Stimulated activated CD4-positive, alpha-beta T cell treated with anti-CD3 and anti-CD28 coated beads, Interleukin-15, amount 100 ng/mL, for 1 hour (primary cell): ENCODE measurements at places on chromosomes 7 and 10.

DNA sequence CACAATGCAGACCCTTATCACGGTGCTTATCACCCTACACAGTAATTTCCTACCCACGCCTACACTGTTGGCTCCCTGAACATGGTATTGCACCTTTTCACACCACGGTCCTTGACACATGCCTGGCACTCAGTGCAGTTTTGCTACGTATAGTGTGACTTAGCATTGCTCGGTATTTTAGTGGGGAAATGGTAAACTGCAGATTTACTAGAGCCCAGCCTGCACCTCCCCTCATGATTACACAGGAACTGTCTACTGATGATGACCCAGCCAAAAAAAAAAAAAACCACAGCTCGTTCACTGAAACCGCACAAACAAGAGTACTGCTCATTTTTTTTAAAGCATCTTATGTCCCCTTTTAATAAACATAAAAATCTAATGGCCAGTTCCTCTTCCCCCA is 124.2 kb upstream of the ZNF746 start:
- no peak for DNase-seq

DNA sequence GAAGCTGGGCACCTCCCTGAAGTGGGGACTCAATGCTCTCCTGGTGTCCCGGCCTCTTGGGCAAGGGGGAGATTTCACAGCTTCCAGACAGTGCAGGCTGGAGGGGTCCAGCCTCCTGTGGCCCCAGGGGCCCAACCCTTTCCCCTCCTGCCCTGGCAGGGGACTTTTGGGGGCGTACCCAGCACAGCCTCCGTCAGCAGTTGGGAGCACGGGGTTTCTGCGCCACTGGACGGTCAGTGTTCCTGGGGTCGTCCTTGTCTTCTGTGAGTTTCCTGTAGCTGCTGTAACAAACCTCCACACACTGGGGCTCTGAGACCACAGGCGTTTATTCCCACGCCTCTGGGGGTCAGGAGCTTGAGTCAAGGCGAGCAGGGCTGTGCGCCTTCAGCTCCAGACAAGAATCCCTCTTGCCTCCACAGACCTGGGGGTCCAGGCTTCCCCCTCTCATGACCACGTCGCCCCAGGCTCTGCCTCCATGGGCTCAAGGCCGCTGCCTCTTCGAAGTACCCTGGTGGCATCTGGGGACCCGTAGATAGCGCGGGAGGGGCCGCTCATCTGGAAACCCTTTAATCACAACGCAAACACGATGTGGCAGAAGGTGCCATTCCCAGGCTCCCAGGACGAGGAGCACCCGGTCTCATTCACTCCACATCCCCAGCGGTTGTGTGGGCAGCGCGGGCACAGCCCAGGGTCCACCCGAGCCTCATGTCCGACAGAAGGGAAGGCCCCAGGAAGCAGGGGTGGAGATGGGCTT is 14.0 kb downstream of the PWWP2B start:
- no peak for DNase-seq

DNA sequence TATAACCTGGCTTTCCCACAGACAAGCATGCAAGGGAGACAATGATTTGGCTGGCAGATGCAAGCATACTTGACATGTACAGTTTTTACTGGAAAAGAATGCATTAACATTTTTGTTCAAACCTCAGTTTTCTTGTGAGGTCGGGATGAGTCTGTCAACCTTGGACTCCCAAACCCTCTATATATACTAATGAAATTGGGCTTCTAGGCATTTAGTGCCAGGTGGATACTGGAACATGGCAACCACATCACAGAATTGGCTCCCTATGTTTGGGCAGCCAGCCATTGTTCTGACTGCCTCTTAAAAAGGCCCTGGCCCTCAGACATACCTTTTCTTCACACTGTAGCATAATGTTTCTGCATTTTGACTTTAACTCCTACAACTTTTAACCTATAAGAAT is 39.1 kb downstream of the CDK6 start:
- DNase-seq: no peak

DNA sequence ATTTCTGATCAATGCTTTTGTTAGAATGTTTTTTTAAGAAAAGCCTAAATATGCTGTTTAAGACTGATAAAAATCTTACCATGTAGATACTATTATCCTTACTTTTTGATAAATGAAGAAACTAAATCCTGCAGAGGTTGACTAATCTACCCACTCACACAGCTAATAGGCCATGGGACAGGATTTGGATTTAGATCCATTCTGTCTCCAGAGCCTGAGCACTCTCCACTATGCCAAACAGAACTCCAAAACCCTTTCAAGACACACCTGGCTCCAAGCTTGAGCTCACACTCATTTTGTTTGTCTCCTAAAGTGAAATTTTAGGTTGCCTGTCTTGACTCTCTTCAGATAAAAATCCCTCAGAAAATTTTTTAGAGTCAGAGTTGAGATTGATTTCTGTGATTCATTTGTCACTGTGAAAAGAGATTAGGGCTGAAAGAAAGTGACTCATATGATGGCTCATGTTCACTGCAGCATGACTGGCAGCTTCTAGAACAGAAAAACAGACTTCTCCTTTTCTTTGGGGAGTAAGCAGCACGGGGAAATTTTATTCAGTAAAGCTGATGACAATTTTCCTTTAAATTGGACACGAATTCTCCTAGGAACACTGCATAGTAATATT is 132.3 kb upstream of the POT1 start:
- no peak for DNase-seq

DNA sequence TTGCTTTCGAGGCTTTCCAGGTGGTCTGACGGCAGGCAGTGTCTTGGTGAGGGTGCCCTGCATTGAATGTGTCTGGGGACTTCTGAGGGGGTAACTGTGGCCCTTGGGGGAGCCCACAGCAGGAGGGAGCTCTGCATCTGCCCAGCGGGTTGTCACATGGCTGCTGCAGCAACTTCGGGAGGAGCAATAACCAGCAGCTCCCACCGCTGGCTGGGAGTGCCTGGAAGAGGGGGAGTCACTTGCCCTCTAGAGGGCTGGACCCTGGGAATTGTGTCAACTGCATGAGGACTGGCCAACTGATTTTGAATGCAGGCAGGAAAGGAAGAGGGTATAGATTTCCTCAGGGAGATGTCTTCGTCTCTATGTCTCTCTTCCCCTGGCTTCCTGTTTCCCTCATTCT is 26.4 kb downstream of the C10orf120 start:
- no peak for DNase-seq

DNA sequence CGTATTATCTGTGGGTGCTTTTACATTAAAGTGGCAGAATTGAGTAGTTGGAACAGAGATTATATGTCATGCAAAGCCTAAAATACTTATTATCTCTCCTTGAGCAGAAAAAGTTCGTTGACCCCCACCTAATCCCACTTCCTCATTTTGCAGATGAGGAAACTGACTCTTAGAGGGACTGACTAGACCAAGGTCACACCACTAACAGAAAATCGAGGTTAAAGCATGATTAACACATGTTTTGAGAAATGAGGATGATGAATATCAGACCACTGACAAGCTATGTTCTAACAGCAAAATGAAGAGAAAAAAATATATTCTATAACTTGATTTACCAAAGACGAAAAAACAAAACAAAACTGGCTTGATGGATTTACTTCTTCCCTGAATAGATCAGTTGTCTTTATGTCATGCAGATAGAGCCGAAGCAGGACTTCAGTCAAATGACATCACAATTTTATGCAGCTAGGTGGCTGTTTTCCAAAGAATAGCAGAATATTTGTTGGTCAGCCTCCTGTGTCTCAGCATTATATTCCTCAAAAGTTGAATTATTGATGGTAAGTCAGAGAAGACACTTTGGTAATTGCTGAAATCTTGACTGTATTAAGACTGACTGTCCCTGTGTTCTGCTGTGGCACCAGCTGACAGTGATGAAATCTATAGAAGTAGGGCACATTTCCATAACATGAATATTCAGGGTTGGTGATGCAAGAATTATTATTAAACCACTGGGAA is 24.2 kb upstream of the SMIM30 start:
- no peak for DNase-seq

DNA sequence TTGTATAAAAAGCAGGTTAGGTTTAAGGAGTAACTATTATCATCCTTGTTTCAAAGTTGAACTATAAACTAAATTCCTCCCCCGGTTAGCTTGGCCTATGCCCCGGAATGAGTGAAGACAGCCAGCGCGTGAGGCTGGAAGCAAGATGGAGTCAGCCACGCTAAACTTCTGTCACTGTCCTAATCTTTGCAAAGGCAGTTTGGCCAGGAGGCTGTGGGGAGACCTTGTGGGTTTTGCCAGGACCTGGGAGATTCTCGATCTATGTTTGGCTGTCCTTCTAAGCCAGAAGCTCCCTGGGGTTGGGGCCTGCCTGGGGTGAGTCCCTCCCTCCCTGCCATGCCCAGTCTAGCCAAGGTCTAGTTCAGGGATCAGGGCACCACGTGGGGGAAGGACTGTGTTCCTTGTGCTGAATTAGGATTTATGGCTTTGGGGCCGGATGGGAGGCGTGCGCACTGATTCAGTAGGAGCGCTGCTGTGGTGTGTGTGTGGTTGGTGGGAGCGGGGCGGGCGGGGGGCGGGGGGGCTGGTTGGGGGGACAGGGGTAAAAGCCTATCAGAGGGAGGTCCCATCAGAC is 871 bp upstream of the GTF2IRD1 start:
- DNase-seq: no peak

DNA sequence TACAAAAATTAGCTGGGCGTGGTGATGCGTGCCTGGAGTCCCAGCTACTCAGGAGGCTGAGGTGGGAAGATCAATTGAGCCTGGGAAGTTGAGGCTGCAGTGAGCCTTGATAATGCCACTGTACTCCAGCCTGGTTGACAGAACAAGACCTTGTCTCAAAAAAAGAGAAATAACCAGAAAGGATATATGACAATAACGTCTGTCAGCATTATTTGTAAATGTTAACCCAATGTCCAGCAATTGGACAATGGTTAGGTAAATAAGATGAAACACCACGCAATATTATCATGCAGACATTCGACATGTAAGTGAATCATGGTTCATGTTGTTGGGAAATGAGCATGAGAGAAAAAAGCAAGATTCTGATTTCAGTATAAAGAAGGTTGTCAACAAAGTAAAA is 44.6 kb upstream of the SEPHS1 start:
- no peak for DNase-seq

- DNase-seq: no peak
These were observed 112.6 kb upstream of the TBX20 start for GRCh38 chr7:35366167-35367155.

DNA sequence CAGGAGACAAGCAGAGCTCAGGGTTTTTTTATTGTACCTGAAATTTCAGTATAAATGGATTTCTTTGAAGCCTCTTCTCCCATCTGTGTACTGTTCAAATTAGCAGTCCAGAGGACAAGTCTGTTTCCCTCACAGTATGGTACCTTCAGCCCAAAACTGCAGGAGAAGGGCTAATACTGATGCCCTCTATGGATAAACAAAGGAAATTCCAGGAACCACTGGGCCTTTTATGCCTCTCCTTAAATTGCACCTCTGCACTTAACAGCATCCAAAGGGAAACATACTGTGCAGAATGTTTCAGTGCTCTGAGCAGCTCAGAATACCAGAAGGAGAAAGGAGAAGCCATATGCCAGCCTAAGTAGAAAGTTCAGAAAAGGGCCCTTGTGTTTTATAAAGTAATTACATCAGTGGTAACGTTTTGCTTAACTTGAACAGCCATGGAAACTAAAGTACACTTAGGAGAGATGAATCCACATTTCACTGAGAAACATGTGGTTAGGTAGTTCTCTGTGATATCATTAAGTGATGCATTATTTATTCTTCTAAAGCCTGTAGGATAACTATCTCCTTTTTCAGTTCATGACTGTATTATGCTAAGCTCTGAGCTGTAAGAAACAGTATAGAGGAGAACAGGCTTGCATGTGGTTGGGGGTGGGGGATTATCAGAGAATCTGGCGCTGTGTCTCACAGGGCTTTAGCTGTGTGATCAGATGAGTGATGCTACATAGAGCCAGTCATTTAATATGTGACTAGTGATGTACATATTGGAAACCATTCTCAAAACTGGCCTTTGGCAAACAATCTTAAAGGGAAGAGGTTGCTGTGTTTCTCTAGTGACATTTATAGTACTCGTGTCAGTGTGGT is 111.3 kb downstream of the POU6F2 start:
- DNase-seq: no peak

DNA sequence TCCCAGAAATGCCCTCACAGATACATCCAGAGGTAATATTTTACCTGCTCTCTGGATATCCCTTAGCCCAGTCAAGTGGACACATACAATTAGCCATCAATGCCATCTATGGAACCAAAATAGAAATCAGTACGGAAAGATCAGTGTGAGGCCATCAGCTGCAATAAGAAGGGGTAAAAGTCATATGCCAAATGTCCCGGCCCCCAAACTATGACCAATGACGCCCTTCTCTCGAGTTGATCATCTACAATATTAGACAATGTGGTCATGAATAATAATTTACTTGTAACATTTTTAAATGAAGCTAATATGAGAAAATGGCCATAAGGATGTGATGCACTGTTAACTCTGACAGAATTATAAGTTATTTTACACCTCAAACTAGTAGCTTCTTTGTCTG is 588.9 kb downstream of the POM121L12 start:
- no peak for DNase-seq

- no peak for DNase-seq
These were observed 46.4 kb upstream of the ZNF138 start for GRCh38 chr7:64747802-64748201.

DNA sequence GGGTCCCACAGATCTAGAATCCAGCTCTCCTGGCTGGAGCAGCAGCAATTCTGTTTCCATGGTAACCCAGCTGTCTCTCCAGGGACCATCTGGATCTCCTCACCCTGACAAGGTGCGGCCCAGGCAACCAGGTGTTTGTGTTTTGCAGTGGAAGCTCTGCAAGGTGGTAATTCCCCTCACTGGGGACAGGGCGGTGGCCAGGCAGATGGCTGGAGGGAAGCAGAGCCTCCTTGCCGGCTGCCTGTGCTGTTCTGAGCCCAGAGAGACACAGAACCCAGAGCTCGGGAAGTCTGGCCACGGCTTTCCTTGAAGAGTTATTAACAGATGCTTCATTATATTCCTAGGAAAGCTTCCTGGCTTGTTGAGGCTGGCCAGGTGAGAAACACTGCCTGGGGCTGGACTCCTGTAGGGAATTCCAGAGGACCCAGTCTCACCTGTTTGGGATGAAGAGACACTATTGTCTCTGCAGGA is 118.2 kb upstream of the PPIF start:
- DNase-seq: no peak
